ENCODE measurements at places on chromosomes 12 and 14.

- no peak for DNase-seq
These were observed 20.6 kb downstream of the GSG1 start for GRCh38 chr12:13082861-13083260.

GRCh38 chr12:52440821-52441319 lies 6.7 kb upstream of the KRT75 start:
- DNase-seq, result no peak

DNA sequence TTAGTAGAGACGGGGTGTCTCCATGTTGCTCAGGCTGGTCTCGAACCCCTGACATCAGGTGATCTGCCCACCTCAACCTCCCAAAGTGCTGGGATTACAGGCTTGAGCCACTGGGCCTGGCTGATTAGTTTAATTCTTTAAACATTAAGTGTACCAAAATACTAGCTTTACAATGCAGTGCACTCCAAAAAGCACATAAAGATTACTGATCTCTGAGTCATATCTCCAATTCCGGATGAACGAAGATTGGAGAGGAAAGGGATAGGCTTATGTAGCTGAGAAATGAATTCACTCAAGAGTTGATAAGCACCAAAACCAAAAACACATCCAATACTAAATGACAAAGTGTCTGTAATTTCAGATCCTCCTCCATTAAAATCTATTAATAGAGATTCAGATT lies 15.1 kb downstream of the NAV3 start:
- no peak for DNase-seq

- DNase-seq, result no peak
These were observed 32.3 kb upstream of the PTCSC3 start for GRCh38 chr14:36208690-36209278.

- DNase-seq, result no peak
These were observed 90.5 kb upstream of the TMPO start for GRCh38 chr12:98424726-98425401.

DNA sequence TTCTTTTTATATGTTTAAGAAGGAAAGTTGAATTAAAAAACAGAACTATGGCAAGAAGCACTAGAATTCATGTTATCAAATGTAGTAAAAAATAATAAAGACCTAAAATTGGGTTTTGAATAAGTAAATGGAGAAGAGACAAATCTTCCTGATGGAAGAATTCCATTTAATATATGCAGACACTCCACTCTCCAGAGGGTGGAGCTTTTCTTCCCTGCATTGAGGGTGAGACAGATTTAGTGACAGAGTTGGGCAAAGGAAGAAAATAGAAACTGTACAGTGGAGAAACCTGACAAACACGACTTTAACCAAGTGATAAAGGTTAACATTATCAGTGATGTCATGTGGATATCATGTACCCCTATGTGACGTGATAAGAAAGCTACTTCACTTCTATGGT lies 217.6 kb downstream of the PRKD1 start:
- no peak for DNase-seq

GRCh38 chr12:48828293-48828692 lies 10.0 kb downstream of the CACNB3 start:
- no peak for DNase-seq

- no peak for DNase-seq
These were observed 51.1 kb downstream of the RASSF8 start for GRCh38 chr12:26009593-26009992.

GRCh38 chr12:19775241-19775640 lies 335.9 kb downstream of the AEBP2 start:
- no peak for DNase-seq

DNA sequence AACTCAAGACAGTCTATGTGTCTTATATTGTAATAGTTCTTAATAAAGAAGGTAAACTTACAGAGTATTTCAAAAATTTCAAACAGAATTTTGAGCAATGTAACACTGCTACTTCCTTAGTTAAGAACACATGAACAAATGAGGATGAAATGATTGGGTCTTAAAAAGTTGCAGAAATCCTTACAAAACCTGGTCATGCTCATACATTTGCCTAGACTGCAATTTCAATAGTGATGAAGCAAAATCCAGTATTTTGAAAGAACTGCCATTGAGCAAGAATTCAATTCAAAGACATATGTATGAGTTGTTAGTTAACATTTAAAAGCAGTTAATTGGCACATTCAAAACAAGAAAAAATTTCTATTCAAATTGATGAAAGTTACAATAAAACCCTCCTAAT lies 17.8 kb upstream of the HIF1A start:
- DNase-seq, result no peak

GRCh38 chr14:24900269-24901100 lies 149.5 kb downstream of the STXBP6 start:
- DNase-seq, result no peak

DNA sequence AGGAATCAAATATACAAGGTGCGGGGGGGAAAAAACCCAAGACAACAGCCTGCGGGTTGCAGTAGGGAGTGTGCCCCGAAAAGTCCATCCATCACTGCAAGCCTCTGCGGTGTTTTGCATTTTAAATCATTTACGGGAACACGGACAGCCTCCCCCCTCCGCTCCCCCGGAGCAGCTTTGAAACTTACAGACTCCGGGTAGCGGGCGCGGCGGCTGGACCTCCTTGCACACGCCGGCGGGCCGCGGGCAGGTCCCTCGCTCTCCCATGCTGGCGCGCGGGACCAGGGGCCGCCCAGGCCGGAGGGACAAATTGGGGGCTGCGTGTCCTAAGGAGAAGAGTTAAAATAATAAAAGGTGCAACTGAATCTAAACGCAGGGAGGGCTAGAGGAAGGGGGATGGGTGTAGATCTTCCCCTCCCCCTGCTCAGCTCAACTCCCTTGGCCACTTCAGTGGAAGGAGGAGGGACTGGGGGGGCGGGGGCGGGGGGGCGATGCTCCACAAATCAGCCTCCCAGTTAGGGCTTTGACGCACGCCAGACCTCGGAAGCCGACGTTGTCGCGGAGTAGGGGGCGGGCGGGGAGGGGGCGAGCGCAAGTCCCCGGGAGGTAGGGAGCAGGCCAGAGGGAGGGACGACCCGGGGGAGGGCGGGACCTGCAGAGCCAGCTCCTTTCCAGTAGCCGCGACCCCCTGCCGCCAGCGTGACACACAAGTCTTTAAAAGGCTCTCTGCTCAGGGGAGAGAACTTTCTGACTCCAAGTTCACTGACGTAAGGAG lies at the start of gene KCNJ8:
KCNJ8 (minus strand) TSS at position 349 of the 775 bp plus-strand sequence. CDS start 1,090 bp downstream, outside the sequence.
- DNase-seq, result no peak

DNA sequence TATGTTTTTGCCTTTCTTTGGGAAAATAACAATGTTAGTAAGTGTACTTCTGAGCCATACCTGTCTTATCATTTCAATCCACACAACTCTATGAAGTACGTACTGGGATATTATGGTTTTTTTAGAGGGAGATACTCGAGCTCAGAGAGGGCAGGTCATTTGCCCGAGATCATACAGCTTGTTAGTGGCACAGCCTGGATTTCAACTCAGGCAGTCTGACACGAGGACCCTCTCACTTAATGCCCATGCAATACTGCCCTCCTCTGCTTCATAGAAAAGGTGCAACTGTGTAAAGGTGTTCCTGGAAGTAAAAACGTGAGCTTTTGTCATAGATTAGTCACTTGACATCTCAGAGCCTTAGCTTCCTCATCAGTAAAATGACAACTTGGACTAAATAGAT lies 128.0 kb downstream of the NDUFA12 start:
- DNase-seq, result no peak

DNA sequence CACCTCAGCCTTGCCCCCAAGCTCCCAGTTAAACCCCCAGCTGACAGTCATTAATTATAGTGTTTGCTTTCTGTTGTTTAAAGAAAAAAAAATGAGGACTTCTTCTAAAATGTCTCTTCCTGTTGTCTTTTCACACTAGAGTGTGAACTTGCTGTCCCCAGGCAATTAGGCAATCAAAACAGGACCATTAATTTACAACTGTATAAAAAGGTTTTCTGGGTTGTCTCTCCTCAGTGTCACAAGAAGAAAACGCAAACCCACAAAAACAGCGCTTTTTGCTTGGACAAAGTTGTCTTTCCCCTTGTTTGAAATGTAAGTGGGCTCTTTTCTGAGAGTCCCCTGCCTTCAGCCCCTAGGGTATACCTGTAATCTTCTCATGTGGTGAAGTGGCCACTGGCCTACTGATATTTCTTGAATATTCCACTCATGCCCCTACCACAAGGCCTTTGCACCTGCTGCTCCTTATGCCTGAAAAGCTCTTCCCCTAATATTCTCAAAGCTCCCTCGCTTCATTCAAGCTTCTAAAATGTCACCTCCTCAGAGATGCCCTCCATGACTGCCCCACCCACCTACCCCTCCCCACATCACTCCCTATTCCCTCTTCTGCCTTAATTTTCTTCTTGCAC lies 158.9 kb upstream of the PWP1 start:
- DNase-seq, result no peak

DNA sequence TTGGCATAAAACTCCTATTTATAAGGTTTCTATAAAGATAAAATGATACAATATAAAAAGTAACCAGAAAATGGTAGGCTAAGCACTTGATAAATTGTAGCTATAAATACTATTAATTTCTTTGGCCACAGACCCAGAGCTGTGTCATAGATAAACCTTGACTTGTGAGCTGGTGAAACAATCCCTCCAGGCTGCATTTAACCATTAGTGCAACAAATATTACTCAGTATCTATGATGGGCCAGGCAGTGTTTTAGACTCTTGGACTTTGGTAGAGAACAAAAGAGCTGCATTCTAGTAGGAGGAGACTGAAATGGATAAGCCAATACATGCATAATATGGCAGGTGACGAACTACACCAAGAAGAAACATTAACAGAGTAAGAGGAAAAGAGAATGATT lies 178.1 kb downstream of the BTG1 start:
- no peak for DNase-seq

GRCh38 chr12:109732321-109733305 lies 19.0 kb downstream of the FAM222A start:
- DNase-seq, result no peak

- DNase-seq, result no peak
These were observed at the start of gene LRRC10 for GRCh38 chr12:69610729-69611128. Gene LRRC10 (minus strand): TSS chr12:69610907. CDS start chr12:69610838, 69 bp downstream.

- DNase-seq, result no peak
These were observed 2.1 kb downstream of the TTC6 start for GRCh38 chr14:37597538-37597913.

DNA sequence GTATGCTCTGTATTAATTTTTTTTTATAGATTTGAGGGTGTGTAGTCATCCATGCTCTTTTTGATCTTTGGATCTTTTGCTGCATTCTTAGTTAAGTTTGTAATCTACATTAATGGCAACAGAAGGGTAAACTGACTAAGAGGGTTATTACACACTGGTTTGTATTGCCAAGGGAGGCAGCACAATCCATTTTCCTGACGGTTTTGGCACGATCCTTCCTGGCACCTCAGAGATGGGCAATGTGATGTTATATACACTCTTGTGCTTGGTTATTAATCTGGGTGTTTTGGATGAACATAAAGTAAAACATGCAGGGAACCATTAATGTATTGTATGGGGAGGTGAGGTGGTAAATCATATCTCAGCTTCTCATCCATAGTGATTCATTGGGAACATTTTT lies 98.8 kb upstream of the SLC38A2 start:
- DNase-seq, result no peak

GRCh38 chr14:33774723-33775470 lies 176.0 kb downstream of the EGLN3 start:
- no peak for DNase-seq

GRCh38 chr12:11071414-11071813 lies 9.3 kb upstream of the TAS2R46 start:
- DNase-seq, result no peak

Measured in activated gamma-delta T cell (primary cell).